ENCODE measurements at places on chromosomes 3 and 15.

DNA sequence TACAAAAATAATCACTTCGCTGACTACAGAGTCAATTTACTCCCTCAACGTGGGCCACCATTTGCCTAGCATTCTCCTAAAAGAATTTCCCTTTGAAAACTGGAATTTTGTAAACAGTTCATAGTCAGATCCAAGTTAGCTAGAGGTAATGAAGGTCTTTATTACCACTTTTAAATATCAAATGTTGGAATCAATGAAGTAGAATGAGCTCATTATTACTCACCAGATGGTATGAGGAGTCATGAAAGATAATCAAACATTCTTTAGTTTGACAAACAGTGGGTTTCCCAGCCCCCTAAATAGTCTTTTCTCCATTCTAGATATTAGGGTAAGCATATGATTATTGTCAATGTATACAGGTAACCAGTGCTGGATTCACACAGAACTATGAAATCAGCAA is 455.7 kb upstream of the THBS1 start:
- DNase-seq: no peak

DNA sequence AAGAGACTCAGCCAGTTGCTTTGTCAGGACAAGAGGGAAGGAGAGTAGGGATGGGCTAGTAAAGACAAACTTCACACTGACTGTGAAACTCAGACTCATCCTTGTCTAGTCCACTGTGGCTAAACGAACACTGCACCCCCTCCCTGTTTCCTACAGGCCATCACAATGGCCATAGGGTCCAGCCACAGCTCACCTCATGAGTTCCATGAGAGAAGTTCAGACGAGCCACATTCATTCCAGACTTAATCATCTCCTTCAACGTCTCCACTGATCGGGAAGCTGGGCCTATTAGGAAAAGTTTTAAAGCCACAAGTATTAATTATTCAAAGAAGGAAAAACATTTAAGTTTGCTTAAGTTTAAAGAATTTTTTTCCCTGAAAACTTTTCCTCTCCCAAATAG is 13.8 kb downstream of the PKM start:
- DNase-seq: no peak

GRCh38 chr3:139811331-139811730 is 123.7 kb upstream of the CLSTN2 start:
- DNase-seq: no peak

DNA sequence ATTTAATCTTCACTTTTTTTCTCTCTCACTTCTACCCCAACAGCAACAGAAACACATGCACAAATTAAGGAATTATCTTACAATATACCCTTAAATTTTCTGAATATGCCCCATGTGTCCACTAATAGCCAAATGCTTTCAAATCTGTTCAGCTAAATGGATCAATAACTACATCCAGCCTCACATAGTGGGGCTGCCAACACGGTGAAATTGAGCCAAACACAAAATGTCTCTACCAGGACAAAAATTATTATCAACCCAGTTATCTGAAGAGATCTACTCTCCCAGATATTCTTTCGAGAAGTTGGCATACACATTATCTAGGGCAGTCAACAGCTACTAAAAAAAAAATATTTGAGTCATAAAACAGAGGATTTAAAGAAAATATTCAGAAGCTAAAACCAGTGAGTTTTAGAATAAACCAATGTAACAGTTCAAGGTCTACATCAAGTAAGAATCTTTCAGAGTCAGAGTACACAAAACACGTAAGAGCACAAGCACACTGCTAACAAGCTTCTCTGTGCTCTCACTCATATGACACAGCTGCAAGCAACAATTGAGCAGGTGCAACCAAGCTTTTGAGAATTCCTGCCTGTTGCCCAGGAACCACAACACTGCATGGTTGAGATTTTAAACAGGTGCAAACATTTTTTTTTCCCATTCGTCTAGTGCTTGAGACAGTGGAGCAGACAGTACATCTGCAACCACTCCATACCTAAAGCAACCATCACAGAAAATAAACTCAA is 247.7 kb downstream of the ZBTB20 start:
- DNase-seq: peak; percentile 98

- no peak for DNase-seq
These were observed 74.8 kb downstream of the GABRG3 start for GRCh38 chr15:27045796-27046195.

- DNase-seq: no peak
These were observed 646 bp downstream of the IQCB1 start for GRCh38 chr3:121834157-121834670.

DNA sequence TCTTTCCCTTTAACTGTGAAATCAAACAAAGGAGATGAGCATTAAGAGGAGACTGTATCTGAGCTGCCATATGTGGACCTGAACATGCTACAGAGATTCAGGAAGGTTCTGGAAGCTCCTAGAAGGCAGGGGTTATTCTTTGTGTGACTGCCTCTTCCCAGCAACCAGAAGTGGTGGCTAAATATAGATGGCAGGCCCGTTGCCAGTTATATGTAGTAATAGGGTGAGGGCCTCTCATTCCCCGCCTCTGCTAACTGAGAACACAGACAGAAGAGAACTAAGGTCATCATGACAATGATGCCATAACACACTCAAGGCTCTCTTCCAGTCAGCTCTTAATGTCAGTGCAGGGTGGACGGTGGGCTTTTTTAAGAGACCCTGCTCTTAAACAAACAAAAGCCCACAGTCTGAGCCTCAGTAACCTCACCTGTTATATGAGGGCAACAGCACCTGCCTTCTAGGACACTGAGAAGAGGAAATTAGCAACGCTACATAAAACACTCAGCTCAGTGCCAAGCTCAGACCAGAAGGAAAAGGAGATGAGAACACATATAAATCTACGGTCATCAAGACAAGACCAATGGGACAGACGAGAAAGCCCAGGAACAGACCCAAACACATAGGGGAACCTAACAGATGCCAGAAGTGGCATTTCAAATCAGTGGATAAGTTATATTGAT is 22.3 kb downstream of the CFAP92 start:
- DNase-seq: peak; percentile 10

- peak; percentile 13 for DNase-seq
These were observed 75.7 kb downstream of the GAP43 start for GRCh38 chr3:115698851-115699591.

DNA sequence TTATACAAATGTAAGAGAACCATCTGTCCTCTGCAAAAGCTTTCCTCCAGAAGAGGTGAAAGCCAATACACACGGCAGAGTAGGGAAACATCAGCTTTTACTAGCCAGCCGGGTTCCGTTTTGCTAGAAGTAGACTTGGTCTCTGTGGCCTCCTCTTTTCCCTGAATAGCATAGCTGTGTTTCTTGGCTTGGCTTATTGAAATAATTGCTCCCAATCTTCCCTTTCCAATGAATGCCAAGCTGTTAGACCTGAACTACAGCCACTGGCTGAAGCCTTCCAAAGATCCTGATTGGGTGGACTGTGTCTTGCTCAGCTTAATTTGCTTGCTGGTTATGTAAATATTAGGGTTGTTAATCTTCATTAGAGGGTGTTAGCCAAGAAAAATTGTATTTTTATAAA is 157.8 kb upstream of the ROPN1 start:
- no peak for DNase-seq

DNA sequence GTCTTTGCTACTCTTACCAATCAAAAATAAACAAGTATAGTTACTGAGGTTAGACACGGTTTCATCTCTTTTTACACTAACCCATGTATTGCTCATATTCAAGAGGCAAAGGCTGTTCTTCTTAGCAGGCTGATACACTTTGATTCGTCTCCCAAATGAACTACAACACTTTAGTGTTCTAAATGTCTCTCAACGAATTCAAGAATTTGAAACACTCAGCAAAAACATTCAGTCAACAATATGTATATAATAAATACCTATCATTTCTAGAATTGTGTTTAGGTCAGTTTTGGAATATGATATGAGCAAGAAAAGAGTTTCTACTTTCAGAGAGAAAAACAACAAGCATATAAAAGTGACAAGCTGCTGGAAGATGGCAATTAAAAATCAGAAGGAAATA is 669.6 kb upstream of the DPPA4 start:
- DNase-seq: no peak

DNA sequence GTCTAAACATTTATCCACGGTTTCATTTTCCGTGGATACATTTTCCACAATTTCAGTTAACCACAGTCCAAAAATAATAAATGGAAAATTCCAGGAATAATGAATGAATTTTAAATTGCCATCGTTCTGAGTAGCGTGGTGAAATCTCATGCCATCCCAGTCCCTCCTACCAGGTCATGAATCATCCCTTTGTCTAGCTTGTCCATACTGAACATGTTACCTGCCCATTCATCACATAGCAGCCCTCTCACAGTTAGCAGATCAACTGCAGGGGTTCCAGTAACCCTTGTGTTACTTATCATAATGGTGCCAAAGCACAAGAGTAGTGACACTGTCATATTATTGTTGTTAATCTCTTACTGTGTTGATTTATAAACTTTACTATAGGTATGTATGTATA is 124.5 kb downstream of the GSK3B start:
- DNase-seq: no peak

GRCh38 chr3:114380233-114380651 is 86.4 kb downstream of the TIGIT start:
- DNase-seq: no peak

Measured in DMS79 treated with DMSO at 0.1 percent for 48 hours (cell line).